PC-3 (cell line): ENCODE measurements at places on chromosomes 3 and 15. TPM values are rescaled to one million over a fixed set of nuclear protein-coding genes. Genes with fewer than 3 reads are reported as not detected.

- H3K27me3 ChIP-seq = no peaks in the 10 kb centered on the region
- no peak overlapping the region for H3K4me3 ChIP-seq
- no peaks in the 10 kb centered on the region for H3K36me3 ChIP-seq
- H3K27ac ChIP-seq = no peak overlapping the region
These were observed 46.3 kb downstream of the POLR2M start for GRCh38 chr15:57752840-57753239.

- DNase-seq = no peak
- H3K36me3 ChIP-seq = no peaks in the 10 kb centered on the region
- H3K27me3 ChIP-seq = no peaks in the 10 kb centered on the region
- peaks cover 22% of the 10 kb centered on the region; the same call in 1 of the 2 replicates for H3K4me1 ChIP-seq
- H3K4me3 ChIP-seq = no peak overlapping the region
- no peak overlapping the region for H3K27ac ChIP-seq
These were observed 12.2 kb upstream of the POLR2M start for GRCh38 chr15:57694279-57694678.

GRCh38 chr3:38260474-38260873, 5.1 kb upstream of the SLC22A13 start:
- H3K4me3 ChIP-seq = no peak overlapping the region
- H3K4me1 ChIP-seq = no peaks in the 10 kb centered on the region
- peaks cover 5% of the 10 kb centered on the region; the same call in 1 of the 2 replicates for H3K36me3 ChIP-seq
- no peak for DNase-seq
- H3K27ac ChIP-seq = no peak overlapping the region

DNA sequence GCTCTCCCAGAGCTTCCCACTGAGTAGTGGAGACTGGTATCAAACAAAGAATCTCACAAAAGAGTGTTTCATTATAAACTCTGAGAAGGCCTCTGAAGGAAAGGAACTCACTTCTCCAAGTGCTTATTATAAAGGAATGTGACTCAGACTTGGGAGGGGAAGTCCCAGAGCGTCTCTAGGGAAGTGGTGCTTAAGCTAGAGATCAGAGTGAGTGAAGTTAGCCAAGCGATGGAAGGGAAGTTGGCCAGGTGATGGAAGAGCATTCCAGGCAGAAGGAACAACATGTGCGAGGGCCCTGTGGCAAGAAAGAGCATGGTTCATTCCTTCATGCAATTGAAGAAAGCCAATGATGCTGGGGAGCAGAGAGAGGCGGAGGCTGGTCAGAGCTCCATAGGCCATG, 2.3 kb downstream of the XYLB start:
- peaks cover 20% of the 10 kb centered on the region for H3K36me3 ChIP-seq
- H3K27me3 ChIP-seq = no peaks in the 10 kb centered on the region
- no peak overlapping the region for H3K4me3 ChIP-seq
- DNase-seq = peak; percentile 54

- peaks cover 46% of the 10 kb centered on the region for H3K27me3 ChIP-seq
- DNase-seq = peak; percentile 79
- H3K27ac ChIP-seq = no peak overlapping the region
- H3K36me3 ChIP-seq = no peaks in the 10 kb centered on the region
- no peak overlapping the region for H3K4me3 ChIP-seq
These were observed 70.7 kb downstream of the ANXA2 start for GRCh38 chr15:60326824-60327654.

DNA sequence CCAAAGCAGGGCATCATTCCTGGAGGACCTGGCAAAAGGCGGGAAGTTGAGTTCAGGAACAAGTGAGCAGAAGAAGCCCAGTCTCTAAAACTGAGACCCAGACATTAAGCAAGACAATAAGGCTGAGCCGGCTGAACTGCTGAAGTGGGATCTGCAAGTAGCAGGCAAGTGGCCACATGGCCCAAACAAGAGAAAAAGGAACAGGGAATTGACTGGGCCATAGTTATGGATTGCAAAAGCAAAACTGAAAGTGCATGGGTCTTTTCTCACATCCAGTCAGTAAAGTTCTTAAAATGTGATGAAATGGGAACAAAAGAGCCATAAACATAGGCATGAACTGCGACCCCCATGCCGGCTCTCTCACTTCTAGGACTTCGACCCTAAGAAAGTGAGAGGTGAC, 101.2 kb downstream of the SCN11A start:
- no peak overlapping the region for H3K4me3 ChIP-seq
- DNase-seq = no peak
- H3K27me3 ChIP-seq = peaks cover 57% of the 10 kb centered on the region
- no peak overlapping the region for H3K27ac ChIP-seq
- no peaks in the 10 kb centered on the region for H3K36me3 ChIP-seq

- no peak overlapping the region for H3K4me3 ChIP-seq
- H3K27me3 ChIP-seq = no peaks in the 10 kb centered on the region
- peak; percentile 24 for DNase-seq
- H3K4me1 ChIP-seq = peaks cover 21% of the 10 kb centered on the region
- peak overlapping the region; percentile 74 for H3K27ac ChIP-seq
- no peaks in the 10 kb centered on the region for H3K36me3 ChIP-seq
These were observed 166.8 kb upstream of the LPP start for GRCh38 chr3:187987187-187987586.

GRCh38 chr3:173587055-173587454, 189.5 kb downstream of the NLGN1 start:
- H3K4me1 ChIP-seq = no peaks in the 10 kb centered on the region
- H3K4me3 ChIP-seq = no peak overlapping the region
- H3K27ac ChIP-seq = no peak overlapping the region
- DNase-seq = no peak
- H3K27me3 ChIP-seq = peaks cover 34% of the 10 kb centered on the region
- H3K36me3 ChIP-seq = no peaks in the 10 kb centered on the region

DNA sequence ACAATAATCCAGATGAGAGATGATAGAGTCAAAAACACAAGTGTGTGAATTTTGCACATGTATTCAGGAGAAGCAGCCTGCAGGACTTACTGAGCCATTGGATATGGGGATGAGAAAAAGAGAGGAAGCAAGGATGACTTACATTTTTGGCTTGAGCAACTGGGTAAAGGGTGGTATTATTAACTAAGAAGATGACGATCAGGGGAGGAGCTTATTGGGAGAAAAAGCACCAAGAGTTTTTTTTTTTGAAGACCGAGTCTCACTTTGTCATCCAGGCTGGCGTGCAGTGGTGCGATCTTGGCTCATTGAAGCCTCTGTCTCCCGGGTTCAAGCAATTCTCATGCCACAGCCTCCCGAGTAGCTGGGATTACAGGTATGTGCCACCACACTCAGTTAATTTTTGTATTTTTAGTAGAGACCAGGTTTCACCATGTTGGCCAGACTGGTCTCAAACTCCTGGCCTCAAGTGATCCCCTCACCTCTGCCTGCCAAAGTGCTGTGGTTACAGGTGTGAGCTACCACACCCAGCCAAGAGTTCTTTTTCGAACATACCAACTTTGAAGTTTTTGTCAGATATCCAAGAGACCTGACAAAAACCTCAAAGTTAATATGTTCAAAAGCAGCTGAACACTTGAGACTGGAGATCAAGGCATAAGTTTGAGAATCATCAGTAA, 14.8 kb upstream of the SH3BP5 start:
- DNase-seq = no peak
- H3K4me1 ChIP-seq = 0 out of 2 replicates have a peak, but pooled peaks cover 6% of the 10 kb centered on the region
- H3K4me3 ChIP-seq = no peak overlapping the region
- no peaks in the 10 kb centered on the region for H3K27me3 ChIP-seq

DNA sequence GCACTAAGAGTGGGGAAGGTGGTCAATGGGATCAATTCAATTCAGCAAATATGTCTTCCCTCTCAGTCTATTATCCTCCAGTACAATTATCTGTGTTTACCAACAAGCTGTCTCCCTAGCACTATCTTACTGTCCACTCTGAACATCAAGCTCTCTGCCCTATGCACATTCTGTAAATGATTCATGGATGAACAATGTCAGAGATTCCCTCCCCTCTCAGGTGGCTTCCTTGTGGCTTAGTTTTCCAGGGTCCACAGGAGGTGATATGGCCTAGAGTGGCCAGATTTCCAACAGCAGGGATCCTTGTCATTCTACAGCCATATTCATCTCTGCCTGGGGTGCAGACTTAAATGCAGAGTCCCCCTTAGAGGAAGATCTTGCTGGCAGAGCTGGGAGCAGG, 225.1 kb downstream of the UACA start:
- DNase-seq = peak; percentile 51
- H3K27ac ChIP-seq = no peak overlapping the region
- H3K4me1 ChIP-seq = peaks cover 11% of the 10 kb centered on the region
- H3K36me3 ChIP-seq = no peaks in the 10 kb centered on the region
- no peak overlapping the region for H3K4me3 ChIP-seq

GRCh38 chr3:27623085-27623753, 98.9 kb downstream of the EOMES start:
- H3K27ac ChIP-seq = peak overlapping the region; percentile 78
- no peak overlapping the region for H3K4me3 ChIP-seq
- H3K27me3 ChIP-seq = no peaks in the 10 kb centered on the region
- no peaks in the 10 kb centered on the region for H3K36me3 ChIP-seq

GRCh38 chr15:86659724-86660411, 580.2 kb downstream of the AGBL1 start:
- H3K36me3 ChIP-seq = no peaks in the 10 kb centered on the region
- H3K4me1 ChIP-seq = no peaks in the 10 kb centered on the region
- no peak overlapping the region for H3K4me3 ChIP-seq
- no peak overlapping the region for H3K27ac ChIP-seq

DNA sequence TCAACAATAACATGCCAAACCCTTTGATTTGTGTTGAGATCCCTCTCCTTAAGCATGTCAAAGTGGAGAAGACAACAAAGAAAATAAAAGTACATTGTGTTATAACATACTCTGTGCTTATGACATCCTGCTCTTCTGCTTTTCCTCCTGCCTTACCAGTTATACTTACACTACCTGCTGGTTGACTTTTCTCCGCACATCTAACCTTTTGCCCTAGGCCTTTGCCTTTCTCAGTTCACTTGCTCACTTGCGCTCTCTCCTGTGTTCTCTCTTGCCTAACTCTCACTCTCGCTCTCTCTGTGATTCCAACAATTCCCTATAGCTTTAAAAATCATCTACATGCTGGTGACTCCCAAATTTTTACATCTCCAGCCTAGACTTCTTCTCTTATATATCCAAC, 5.7 kb downstream of the DNAH12 start:
- no peaks in the 10 kb centered on the region for H3K4me1 ChIP-seq
- no peak for DNase-seq
- no peak overlapping the region for H3K27ac ChIP-seq
- no peaks in the 10 kb centered on the region for H3K36me3 ChIP-seq
- H3K4me3 ChIP-seq = no peak overlapping the region

DNA sequence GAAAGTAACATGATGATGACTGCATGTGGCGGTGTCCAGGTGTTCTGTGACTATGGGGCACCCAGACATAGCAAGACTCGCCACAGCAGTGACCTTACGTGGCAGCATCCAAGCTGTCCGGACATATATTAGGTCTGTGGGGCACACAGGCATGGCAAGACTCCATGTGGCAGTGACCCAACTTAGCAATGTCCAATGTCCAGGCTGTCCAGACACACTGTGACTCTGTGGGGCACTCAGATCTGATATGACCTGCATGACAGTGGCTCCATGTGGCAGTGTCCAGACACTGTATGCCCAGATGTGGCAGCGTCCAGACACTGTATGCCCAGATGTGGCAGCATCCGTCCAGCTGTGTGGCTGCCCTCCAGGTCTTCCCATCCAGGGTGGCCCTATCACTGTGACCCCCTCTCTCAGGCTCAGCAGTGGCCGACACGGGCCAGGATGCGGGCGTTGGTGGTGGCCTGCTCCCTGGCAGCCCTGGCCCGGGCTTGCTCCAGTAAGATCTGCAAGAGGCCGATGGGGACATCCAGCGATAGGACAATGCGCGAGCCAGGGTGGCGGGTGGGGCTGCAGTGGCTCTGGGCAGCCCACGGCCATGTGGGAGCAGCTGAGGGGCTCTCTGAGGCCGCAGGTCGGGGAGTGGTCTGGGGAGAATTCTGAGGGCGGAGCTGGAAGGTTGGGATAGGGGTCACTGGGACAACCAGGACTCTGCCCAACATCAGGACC, 1.1 kb downstream of the UCN2 start:
- H3K36me3 ChIP-seq = no peaks in the 10 kb centered on the region
- H3K27me3 ChIP-seq = no peaks in the 10 kb centered on the region
- no peak overlapping the region for H3K27ac ChIP-seq

DNA sequence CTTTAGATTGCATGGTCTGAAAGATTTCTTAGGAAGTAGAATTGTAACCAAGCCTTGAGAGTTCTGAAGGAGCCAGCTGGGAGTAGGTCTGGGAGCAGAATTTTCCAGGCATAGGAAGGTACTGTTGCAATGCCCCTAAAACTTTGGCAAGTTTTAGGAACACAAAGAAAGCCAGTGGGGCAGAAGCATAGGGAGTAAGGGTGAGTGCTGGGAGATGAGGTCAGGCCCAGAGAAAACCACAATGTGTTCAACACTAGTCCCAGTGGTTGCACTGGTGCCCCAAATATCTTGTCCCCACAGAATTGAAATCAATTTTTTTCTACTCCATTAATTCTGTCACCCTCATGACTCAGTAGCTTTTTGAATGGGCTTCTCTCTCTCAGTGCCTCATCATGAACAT, 120.7 kb upstream of the GALNT15 start:
- H3K4me1 ChIP-seq = peaks cover 8% of the 10 kb centered on the region
- no peaks in the 10 kb centered on the region for H3K36me3 ChIP-seq
- H3K27me3 ChIP-seq = no peaks in the 10 kb centered on the region
- DNase-seq = no peak

- no peak overlapping the region for H3K27ac ChIP-seq
- peak; percentile 7 for DNase-seq
- no peaks in the 10 kb centered on the region for H3K36me3 ChIP-seq
These were observed 7.6 kb downstream of the KLHL40 start for GRCh38 chr3:42692667-42693529.

GRCh38 chr3:9450991-9451390, 53.6 kb downstream of the SETD5 start:
- DNase-seq = no peak
- H3K27ac ChIP-seq = no peak overlapping the region
- no peaks in the 10 kb centered on the region for H3K4me1 ChIP-seq
- H3K4me3 ChIP-seq = no peak overlapping the region
- no peaks in the 10 kb centered on the region for H3K27me3 ChIP-seq
- H3K36me3 ChIP-seq = peaks cover 88% of the 10 kb centered on the region

DNA sequence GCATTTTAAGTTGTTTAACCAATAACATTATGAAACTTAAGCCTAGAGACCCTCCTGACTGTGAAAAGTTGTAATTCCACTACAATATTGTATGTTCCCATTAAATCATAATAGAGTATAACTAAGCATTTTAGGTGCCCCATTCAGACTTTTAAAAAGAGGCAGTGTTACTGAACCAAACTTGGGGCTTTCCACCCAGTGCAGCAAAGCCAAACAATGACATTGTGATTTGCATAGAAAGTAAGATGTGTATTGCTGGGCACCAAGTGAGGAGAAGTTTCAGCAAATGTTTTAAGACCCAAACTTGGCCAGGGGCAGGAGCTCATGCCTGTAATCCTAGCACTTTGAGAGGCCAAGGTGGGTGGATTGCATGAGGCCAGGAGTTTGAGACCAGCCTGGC, 706.2 kb downstream of the GRM7 start:
- no peaks in the 10 kb centered on the region for H3K36me3 ChIP-seq
- H3K27me3 ChIP-seq = no peaks in the 10 kb centered on the region
- no peak overlapping the region for H3K4me3 ChIP-seq
- no peaks in the 10 kb centered on the region for H3K4me1 ChIP-seq
- DNase-seq = no peak
- no peak overlapping the region for H3K27ac ChIP-seq

PXK gene
- total RNA-seq = 11.1 and 14.5 TPM in 2 replicates

CD86 gene
- total RNA-seq = 0.07 TPM in 1 of 2 replicates, not detected in the other

LTF gene
- total RNA-seq = not detected in 2 replicates

ADAMTS7 gene
- 4.2 and 5.2 TPM in 2 replicates for total RNA-seq

OR5K4 gene
- not detected in 2 replicates for total RNA-seq

PLA2G4E gene
- not detected in 2 replicates for total RNA-seq

DPPA2 gene
- total RNA-seq = not detected in 2 replicates

EBLN2 gene
- 3.8 and 6.2 TPM in 2 replicates for total RNA-seq

CNTN4 gene
- not detected in 2 replicates for total RNA-seq

RBPMS2 gene
- not detected in 2 replicates for total RNA-seq

WWTR1 gene
- 74.4 and 79.7 TPM in 2 replicates for total RNA-seq

GABRG3 gene
- total RNA-seq = 0.11 and 2.0 TPM in 2 replicates

ARMC8 gene
- total RNA-seq = 15.0 and 21.1 TPM in 2 replicates

HIGD2B gene
- 0.11 TPM in 1 of 2 replicates, not detected in the other for total RNA-seq

TRIM42 gene
- not detected in 2 replicates for total RNA-seq

CX3CR1 gene
- total RNA-seq = not detected in 2 replicates

ACTC1 gene
- total RNA-seq = not detected in 2 replicates
